Esophagus muscularis mucosa (tissue), 4 donors: ENCODE measurements at places on chromosomes 12 and 14. TPM values are rescaled to one million over a fixed set of nuclear protein-coding genes. Genes with fewer than 3 reads are reported as not detected.

DNA sequence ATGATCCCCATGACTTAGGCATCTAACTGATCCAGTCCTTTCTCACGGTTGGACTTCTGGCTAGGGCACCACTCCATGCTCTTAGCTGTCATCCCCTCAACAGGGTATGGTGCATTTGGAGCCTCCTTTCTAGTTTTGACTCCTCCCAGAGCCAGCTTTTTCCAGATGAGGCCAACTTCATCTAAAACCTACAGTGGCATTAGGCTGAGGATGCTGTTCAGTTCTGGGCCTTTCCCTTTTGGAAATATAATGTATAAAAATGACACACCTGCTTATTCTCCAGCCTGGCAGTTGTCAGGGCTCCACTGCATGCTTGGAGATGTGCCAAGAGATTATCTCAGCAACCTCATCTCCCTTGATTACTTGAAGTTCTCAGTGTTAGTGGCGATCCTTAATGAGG lies 239.7 kb downstream of the EMP1 start:
- no peak for DNase-seq

- no peak for DNase-seq
Measured at GRCh38 chr12:91104812-91105466, 6.4 kb downstream of the LUM start.

CEBPE gene
- total RNA-seq = 0.57 TPM

DNA sequence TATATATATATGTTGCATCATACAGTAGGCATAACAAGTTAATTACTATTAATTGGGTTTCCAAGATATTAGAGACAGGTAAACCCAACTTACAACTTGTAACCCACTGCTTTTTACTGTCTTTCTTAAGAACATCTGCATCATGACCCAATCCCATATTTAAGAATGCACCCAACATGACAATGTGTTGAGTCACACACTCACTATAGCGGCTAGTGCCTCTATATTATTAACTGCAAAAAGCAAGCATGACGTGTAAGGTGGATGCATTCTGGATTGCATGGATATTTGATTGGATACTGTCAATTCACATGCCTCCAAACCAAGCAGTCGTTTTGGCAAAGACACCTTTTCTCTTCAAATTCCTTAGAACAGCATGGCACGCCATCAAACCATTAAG lies 68.2 kb downstream of the KSR2 start:
- DNase-seq = no peak

TEAD4 gene
- total RNA-seq = 22.4 TPM

CATSPERB gene
- total RNA-seq = 0.11 TPM

GRCh38 chr12:39125566-39125965 lies 220.2 kb upstream of the CPNE8 start:
- DNase-seq = no peak

GRCh38 chr12:71041476-71041875 lies 116.3 kb downstream of the TSPAN8 start:
- no peak for DNase-seq

DNA sequence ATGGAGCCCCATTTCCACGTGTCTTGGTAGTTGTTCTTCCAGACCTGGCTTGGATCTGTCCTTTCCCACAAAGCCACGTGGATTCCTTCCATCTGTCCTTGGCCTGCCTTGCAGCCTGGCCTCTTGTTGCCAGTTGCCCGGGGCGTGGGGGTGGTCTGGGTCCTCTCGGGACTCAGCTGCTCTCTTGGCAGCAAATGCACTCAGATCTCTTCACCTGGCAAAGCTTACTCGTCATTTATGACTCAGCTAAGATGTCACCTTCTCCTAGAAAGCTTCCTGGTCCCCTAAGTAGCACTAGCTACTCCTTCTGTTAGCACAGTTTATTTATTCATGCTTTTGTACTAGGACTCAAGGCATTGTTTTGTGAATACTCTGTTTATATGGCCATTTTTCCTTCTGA lies 13.6 kb downstream of the PLEKHG3 start:
- DNase-seq = no peak

SOX5 gene
- 7.8 TPM for total RNA-seq

FAM90A1 gene
- under 0.01 TPM for total RNA-seq

IL31 gene
- total RNA-seq = not detected

DNA sequence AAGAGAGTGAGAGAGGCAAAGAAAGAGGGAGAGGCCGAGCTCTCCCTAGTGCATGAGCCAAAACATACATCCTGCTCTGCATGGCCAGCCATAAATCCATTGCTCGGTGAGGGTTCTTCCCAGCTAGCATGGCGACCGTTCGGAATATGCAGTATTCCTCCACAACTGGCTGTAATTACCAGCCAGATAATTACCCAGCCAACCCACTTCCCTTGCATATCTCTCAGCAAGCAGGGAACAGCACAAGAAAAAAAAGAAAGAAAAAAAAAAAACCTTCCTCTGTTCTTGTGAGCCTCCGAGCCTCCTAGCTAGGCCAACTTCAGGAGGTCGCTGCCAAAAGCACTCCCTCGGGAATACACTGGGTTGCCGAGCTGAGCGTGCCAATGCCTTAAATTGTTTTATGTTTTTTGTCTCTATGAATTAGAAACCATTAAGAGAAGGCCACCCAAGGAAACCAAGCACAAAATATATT lies 567.9 kb downstream of the MED13L start:
- DNase-seq = no peak

ARHGEF40 gene
- total RNA-seq = 19.4 TPM

DNA sequence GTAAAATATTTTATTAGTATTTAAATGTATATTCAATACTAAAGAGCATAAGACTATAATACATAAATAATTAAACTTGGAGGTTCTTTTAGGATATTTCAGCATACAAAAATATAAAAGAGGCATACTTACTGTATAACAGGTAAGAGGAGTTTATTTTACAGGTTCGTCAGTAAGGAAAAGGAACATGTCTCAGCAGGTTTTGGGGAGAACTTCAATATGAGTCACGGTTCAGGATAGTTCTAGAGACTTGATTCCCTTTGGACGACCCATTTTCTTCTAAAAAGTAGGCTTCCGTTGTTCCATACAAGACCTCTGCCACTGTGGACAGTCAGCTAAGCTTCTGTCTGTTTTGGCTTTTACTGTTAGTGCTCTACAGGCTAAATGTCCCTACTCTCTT lies 181.1 kb downstream of the ALX1 start:
- DNase-seq = no peak

GRCh38 chr12:119208626-119209061 lies 29.9 kb downstream of the HSPB8 start:
- DNase-seq = peak; percentile 95

ACOT4 gene
- total RNA-seq = 0.42 TPM

DNA sequence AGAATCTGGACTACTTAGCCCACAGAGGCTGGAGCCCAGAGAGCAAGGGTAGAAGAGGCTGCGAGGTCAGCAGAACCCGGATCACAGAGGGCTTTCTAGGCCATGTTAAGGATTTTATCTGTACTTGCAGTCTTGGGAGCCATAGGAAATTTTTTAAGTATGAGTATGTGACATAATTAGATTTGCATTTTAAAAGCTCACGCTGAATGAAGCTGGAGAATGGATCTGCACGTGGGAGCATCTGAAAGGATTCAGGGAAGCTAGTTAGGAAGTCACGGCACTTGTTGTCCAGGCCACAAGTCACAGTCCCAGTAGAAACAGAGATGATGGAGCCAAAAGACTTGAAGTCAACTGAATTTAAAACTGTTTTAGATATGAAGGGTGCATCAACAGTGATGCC lies 14.1 kb downstream of the CORO1C start:
- no peak for DNase-seq

- DNase-seq = no peak
Measured at GRCh38 chr14:92515546-92516343, 2.2 kb downstream of the RIN3 start.

PPP1R1A gene
- total RNA-seq = 6.2 TPM

DNA sequence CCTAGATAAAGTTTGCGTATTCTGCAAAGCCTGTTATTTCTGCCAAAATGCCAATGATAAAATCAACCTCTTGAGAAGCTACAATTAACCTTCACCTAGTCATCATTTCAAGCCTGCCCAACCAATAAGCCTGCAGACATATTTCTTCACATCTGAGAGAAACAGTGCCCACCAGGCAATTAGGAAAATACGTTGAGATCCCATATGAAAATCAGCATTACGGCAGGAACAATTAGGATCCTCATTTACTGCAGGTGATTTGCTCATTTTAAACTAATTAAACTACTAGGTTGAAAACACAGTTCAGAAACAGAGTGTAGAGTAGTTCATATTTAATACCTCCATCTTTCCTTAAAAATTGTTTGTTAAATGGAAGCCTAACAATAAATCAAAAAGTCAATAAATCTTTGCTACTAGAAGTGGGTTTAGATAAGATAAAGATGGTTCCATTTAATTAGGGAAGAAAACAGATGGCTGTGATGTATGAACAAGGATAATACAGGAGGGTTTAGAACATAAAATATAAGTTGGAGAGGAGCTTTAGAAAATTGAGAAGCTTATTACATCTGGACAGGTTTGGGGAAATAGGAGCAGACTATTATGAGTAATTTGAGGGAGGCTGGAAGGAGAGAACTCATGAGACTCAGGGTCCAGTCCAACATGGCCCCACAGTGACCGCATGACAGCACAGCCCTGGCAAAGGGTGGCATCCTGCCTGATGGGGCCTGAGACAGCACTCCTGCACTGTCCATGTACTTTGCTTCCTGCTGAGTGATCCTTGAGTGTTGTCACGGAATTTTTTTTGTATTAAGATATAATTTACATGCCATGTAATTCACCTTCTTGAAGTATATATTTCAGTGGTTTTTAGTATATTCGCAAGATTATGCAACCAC lies 26.9 kb upstream of the PYGL start:
- DNase-seq = no peak

- DNase-seq = no peak
Measured at GRCh38 chr12:117231750-117232149, 41.5 kb upstream of the FBXO21 start.

- DNase-seq = no peak
Measured at GRCh38 chr12:93888964-93889363, 211.8 kb downstream of the CRADD start.
